ENCODE measurements at places on chromosomes 6 and 20. TPM values are rescaled to one million over a fixed set of nuclear protein-coding genes. Genes with fewer than 3 reads are reported as not detected.

TNFAIP3 gene
- 92.2 TPM for total RNA-seq

RIPK1 gene
- total RNA-seq, result 26.2 TPM

COL19A1 gene
- total RNA-seq, result 56.9 TPM

TMC2 gene
- not detected for total RNA-seq

APOBEC2 gene
- not detected for total RNA-seq

DLK2 gene
- total RNA-seq, result not detected

MYO6 gene
- 0.59 TPM for total RNA-seq

SIRPA gene
- 10.2 TPM for total RNA-seq

CLPSL1 gene
- total RNA-seq, result not detected

PRDM1 gene
- 6.9 TPM for total RNA-seq

CTAGE9 gene
- not detected for total RNA-seq

GRCh38 chr6:75893058-75893775 is 144.2 kb downstream of the MYO6 start:
- peak; percentile 38 for DNase-seq

DNA sequence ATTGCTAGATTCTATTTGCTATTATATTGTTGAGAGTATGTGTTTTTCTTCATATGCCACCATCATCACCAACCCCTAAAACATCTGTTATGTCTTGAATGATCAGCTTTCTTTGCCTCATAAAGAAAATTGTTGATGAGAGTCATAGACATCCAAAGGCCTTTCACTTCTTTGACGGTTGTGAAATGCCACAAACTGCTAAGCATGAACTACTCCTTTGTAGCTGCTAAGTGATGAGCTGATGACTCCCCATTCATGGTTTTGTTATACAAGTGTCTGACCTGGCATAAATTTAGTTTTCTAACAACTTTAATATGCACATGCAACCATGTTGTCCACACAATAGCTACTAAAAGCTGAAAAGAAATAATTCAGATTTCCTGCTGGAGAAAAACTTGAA is 684 bp upstream of the MED23 start:
- DNase-seq, result no peak

DNA sequence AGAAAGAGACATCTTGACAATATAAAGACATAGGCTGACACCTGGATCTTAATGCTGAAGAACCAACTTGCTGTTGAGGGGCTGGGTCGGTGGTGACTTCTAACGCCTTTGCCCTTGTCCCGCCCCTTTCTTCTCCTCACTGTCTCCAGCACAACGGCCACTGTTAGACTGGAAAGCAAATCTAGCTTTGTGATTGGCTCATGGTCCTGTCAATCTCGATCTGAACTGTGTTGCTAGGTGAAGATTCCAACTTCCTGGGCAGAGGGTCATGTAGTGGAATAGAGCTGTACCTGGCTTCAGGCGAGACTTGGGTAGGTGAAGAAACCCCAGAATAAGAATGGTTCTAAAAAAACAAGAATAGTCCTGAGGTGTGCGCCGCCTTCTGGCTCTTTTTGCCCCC is at the start of gene PGK2:
PGK2 (minus strand) TSS at position 110 of the 400 bp plus-strand sequence; CDS start at position 12, 98 bp downstream.
- no peak for DNase-seq

DNA sequence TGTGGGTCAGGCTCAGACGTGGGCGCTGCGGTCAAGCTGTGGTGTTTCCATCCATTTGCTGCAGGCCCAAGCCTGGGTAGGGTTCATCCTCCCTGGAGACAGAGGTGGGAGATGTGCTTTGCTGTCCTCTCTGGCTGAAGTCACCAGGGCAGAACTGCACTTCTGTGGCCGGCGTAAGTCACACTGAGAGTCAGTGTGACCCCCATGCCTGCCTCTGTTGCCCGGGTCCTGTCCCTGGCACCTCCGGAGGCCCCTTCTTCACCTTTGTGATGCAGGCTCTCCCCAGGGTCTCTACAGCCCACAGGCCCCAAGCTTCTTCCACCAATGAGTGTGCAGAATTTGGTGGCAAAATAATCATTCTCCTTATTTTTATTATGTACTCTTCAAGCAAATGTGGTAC is 53.8 kb upstream of the DACT2 start:
- DNase-seq, result no peak

DNA sequence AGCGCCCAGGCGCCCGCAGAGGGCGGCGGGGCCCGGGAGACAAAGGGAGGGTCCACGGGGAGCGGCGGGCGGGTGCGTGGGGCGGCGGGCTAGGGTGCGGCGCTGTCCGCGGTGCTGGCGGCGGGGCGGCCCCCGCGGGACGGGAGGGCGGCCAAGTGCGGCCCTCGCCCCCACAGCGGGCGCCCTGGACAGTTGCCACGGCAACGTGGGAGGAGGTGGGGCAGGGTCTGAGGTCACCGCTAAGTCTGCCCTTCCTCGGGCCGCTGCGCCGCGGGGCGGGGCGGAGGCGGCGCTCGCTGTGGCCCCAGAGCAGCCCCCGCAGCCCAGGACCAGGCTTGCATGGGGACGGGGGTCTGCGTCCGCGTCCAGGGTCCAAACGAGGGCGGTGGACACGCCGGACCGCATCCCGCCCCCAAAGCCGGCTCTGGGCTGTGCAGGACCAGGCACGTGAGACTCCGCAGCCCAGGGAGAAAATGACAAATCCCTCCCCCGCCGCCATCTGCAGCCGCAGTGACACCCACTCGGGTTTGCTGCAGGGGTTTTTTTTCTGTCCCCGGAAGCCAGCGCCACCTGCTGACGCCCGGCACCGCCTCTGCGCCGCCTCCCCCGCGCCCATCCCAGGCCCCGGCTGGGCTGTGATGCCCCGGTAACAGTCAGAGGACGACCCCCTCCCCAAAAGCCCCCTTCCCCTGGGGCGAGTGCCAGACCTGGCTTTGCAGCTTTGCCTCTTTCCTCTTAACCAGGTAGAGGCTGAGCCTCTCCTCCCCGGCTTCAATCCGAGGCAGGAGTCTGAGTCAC is 36.8 kb downstream of the YTHDF1 start:
- peak; percentile 83 for DNase-seq

DNA sequence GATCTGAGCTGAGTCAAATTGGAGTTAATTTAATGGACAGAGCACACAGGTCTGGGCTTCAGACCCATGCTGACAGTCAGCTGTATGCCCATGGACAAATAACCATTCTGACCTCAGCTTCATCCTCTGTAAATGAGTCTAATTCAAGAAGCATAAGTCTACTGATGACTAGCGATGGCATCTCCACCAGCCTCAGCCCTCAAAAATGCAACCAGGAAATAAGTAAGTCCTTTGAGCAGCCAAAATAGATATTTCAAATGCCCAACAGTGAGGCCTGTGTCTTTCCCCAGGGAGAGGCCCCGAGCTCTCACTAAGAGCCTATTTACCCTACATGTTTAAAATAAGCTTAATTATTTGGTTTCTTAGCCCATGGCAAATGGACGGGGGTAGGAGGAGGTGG is 114.2 kb upstream of the MTHFD1L start:
- DNase-seq, result no peak

- DNase-seq, result no peak
These were observed 699 bp downstream of the PTPRT start for GRCh38 chr20:43188861-43189553.

- DNase-seq, result no peak
These were observed 85.3 kb downstream of the LINC00237 start for GRCh38 chr20:21020659-21021471.

- no peak for DNase-seq
These were observed 608.4 kb upstream of the AGPAT4 start for GRCh38 chr6:161882196-161882765.

GRCh38 chr6:100503043-100503705 is 38.5 kb upstream of the SIM1 start:
- DNase-seq, result no peak

- DNase-seq, result no peak
These were observed 180.8 kb upstream of the CST7 start for GRCh38 chr20:24768201-24768636.

DNA sequence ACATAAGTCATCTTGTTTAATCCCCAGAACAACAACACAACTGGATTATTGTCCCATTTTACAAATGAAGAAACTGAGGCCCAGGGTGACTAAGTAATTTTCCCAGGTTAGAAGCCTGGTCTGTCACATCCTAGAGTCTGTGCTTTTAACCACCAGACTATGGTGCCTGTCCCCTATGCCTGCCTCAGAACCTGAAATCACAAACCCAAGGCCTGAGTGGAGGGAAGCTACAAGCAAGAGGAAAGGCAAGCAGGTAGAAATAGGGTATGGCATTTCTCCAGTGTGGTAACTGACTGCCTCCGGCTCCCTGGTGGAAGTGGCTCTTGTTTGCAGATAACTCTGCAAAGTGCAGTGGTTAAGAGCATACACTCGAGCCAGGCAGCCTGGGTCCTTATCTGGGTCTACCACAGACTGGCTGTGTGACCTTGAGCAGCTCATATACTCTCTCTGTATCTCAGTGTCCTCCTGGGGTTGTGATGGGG is 2.5 kb downstream of the TMEM63B start:
- DNase-seq, result no peak

GRCh38 chr6:118971682-118972081 is 36.7 kb upstream of the MCM9 start:
- no peak for DNase-seq

DNA sequence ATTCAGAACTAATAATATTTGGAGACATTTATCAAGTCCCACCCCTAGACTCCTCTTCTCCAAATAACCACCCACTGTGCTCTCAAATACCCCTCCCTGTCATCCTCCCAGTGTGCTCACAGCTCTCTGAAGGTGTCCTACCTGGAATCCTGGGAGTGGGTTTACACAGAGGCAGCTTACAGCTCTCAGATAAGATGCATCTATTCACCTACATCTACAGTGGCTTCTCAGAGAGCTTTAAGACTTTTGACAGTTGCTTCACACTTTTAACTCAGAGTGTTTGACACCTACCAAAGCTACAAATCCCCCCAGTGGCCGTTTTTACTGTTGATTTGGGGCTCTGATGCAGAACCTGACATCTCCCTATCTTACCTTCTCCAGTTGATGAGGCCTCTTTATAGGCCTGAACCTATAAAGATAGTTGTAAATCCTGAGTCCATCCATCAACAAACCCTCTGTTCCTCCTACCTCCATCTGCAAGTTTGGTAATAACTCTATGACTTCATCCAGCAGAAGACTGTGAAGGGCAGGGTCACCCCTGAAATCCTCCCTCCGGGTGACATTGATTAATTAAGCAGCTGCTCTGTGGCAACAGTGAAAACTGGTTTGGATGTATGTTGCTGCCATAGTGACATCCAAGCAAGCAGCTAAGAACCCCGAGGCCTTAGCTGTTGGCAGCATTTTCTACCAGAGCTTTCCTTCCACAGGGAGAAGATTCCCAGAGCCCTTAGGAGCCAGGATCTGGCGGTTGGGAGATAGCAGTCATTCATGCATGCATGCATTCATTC is 226.1 kb upstream of the RREB1 start:
- no peak for DNase-seq

- DNase-seq, result no peak
These were observed 216.5 kb upstream of the TENT5A start for GRCh38 chr6:81969011-81969410.

DNA sequence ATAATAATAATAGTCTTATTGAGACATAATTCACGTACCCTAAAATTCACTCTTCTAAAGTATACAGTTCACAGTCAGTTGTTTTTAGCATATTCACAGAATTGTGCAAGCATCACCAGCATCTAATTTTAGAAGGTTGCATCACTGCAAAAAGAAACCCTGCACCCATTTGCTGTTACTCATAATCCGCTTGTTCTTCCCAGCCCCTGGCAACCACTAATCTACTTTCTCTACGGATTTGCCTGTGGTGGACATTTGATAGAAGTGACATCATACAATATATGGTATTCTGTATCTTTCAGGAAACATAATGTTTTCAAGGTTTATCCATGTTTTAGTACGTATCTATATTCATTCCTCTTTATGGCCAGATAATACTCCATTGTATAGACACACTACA is 41.5 kb upstream of the FAM184A start:
- DNase-seq, result no peak

- no peak for DNase-seq
These were observed 148.2 kb upstream of the KCNG1 start for GRCh38 chr20:51171141-51171540.

DNA sequence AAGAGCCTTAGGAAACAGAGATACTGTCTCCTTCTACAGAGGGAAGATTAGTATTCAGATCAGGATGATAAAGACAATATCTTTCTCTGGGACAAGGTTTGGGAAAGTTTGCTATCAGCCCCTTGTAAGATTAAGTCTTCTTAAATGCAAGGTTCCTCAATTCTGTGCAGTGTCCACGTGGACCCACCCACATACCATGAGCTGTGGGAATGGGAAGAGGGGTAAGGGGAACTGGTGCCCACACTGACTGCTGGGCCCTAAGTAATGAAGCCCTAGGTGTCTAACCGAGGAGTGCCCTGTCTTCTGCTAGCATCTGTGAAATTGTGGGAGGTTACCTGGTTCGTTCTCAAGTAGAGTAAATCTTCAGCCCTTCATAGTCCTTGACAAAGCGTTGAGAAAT is 5.8 kb upstream of the SSTR4 start:
- DNase-seq, result no peak

DNA sequence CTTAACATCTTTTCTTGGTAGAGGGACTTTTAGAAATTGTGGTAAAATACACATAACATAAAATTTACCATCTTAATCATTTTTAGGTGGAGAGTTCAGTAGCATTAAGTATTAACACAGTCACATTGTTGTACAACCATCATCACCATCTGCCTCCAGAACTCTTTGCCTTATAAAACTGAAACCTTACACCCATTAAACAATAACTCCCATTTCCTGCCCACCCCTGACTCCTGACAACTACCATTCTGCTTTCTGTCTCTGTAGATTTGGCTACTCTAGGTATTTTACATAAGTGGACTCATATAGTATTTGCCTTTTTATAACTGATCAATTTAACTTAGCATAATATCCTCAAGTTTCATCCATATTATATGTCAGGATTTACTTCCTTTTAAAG is 88.7 kb downstream of the ZHX3 start:
- DNase-seq, result no peak

- no peak for DNase-seq
These were observed 220.9 kb downstream of the RFPL4B start for GRCh38 chr6:112568066-112568465.

- no peak for DNase-seq
These were observed 574 bp downstream of the RPS12 start for GRCh38 chr6:132814716-132815570.

GRCh38 chr20:17083738-17084137 is 143.1 kb upstream of the PCSK2 start:
- DNase-seq, result no peak

GRCh38 chr6:624979-625378 is 31.9 kb downstream of the HUS1B start:
- no peak for DNase-seq

Measured in B cell (primary cell).